Activated CD4-positive, alpha-beta T cell treated with anti-CD3 and anti-CD28 coated beads, Interleukin-2, amount 50 U/mL, for 48 hours (primary cell): ENCODE measurements at places on chromosomes 7 and 10.

- no peak for DNase-seq
Measured at GRCh38 chr10:65430979-65431378, 1494.9 kb upstream of the LRRTM3 start.

- DNase-seq, result peak; percentile 29
Measured at GRCh38 chr7:41002741-41003610, 699.9 kb downstream of the INHBA start.

DNA sequence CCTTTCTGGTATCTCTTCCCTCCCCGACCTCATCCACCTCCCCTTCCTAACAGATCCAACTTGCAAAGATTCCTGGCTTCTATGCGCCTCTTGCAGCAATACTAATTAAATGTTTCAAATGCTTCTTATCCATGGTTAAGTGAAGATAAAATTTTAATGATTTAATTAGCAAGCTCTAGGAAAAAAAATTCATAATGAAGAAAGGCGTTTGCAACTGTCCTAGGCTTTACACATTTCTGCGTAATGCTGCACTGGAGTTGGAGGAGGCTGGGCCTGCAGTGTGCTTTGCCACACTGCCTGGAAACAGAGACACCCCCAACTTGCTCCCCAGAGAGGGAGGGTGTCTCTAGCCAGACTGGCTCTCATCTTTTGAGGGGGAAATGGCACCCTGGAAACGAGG lies 123.9 kb upstream of the CARD11 start:
- no peak for DNase-seq

DNA sequence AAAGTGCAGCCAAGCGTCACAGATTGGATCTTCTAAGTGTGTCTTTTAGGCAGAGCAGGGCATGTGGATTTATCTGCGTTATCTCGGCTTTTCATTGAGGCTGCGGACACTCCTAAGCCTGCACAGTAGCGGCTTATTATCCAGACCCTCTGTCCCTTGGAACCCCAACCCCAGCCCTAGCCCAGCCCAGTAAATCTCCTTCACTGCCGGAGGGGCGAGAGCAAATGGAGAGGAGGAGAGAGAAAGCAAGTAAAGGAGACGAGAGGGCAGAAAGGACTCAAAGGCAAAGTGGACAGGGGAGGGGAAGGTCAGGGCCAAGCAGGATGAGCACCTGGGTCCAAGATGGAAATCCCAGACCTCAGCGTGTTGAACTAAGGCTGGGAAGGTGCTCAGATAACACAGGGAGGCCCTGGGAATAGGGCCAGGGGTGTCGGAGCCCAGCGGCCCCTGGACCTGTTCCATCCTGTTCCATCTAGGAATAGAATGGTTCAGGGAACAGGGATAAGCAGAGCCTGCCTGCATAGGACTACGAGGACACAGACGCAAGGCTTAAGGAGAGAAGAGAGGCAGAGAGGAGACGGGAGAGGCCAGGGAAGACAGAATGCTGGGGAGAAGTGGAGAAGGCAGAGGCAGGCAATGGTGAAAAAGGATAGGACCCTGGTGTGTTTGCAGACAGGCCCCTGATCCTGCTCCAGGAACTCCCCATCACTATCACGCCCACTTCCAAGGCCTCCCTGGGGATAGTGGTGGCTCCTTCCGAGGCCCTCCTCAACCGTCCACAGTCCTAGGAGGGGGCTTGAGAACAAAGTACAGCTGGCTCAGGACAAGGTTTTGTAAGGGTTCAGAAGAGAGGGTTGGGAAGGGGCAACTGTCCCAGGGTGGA lies 99.6 kb downstream of the CHST15 start:
- DNase-seq, result no peak

- no peak for DNase-seq
Measured at GRCh38 chr7:81211204-81211933, 292.5 kb upstream of the SEMA3C start.

GRCh38 chr7:126569402-126569801 lies 683.3 kb downstream of the GRM8 start:
- no peak for DNase-seq

DNA sequence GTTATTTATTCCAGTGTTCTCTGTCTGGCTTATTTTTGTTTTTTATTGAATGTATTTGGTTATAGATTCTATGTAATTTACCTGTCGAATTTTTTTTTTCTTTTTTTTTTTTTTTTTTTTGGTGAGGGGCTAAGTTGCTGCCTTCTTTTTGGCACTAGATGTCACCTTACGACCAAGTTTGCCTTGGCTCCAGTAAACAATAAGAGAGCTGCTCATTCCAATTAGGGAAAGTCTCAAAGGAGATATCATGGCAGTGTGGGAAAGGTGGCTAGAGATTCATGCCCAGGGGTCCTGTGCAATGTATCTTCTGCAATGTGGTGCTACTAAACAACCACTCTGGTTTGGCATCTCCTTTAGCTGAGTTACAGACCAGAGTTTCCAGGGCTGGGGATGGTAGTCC lies 84.0 kb downstream of the PTPN20 start:
- DNase-seq, result no peak

DNA sequence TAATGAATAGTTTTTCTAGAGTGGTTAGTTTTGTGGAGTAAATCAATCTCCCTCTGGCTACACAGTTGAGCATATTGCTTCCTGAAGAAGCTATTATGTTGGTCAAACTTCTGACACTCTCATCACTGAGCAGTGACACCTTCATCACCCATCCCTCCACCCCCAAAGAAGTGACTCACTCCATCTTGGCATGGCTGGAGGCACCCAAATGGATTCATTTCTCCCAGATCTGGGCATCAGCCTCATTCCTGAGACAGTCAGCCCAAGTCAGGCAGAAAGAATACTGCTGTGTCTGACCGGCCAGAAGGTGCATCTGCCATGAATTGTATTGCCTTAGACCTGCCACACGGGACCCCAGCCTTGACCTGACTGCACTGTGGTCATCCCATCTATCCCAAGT lies 117.0 kb upstream of the HABP2 start:
- DNase-seq, result no peak

DNA sequence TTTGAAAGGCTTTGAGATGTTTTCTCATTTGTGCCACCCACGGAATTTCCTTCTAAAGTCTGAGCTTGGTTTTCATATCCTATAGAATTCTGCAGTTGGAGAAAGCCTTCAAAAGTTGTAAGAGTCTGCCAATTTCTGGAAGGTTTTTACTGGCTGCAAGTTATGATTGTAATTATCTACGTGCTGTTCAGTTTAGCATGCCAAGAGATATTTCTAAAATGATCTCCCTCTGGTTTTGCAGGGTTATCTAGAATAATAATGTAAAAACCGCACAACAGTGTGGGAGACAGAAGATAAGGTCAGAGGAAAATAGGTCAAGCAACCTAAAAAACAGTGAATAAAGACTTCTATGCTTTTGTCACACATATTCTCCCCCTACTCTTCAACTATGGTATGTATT lies 69.3 kb downstream of the MTERF1 start:
- DNase-seq, result no peak

GRCh38 chr7:47370461-47371042 lies 211.4 kb downstream of the TNS3 start:
- DNase-seq, result no peak

DNA sequence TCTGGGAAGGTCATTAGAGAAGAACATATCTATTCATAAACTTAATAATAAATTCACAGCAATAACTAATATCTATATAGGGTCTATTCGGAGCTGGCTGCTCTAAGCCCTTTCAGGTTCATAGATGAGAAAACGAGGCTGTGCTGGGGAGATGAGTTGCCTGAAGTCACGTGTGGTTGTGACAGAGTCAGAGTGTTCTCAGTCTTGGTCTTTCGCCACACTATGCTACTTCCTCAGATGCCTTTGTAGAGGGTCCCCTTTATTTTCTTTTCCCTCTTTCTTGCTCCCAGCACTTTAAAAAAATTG lies 43.7 kb upstream of the FAM180A start:
- DNase-seq, result no peak

DNA sequence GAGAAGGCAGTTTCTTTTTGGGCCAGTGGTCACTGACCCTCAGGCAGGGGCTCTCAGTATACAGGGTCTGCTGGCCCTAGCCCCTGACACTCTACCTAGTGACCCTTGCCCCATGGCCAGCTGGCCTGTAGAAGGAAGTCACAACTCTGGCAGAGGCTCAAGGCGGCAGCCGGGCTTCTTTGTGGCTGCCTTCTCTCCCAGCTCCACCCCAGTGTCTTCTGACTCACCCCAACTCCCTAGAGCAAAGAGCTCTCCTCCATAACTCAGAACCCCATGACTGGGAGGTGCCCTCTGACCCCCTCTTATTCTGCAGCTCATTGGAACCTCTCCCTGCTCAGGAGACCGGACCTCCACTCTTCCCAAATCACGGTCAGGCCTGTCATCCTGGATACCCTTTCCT lies 358.2 kb downstream of the FGFR2 start:
- DNase-seq, result no peak

DNA sequence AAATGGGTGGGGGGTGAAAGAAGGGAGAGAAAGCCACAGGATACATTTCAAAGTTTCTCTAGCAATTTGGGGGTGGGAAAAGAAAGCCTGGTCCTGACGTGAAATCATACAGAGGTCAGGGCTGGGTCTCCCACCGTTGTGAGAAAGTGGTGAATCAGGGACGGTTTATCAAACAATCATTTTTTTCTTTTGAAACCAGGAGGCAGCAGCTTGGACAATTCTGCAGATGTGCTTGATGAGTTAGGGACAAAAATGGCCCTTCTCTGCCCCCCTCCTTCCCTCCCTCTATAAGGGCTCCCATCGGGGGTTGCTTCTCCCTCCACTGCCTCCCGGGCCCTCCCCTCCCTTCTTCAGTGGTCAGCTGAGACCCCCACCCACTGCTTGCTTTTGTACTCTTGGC lies 43.6 kb downstream of the FBXW4 start:
- DNase-seq, result no peak

DNA sequence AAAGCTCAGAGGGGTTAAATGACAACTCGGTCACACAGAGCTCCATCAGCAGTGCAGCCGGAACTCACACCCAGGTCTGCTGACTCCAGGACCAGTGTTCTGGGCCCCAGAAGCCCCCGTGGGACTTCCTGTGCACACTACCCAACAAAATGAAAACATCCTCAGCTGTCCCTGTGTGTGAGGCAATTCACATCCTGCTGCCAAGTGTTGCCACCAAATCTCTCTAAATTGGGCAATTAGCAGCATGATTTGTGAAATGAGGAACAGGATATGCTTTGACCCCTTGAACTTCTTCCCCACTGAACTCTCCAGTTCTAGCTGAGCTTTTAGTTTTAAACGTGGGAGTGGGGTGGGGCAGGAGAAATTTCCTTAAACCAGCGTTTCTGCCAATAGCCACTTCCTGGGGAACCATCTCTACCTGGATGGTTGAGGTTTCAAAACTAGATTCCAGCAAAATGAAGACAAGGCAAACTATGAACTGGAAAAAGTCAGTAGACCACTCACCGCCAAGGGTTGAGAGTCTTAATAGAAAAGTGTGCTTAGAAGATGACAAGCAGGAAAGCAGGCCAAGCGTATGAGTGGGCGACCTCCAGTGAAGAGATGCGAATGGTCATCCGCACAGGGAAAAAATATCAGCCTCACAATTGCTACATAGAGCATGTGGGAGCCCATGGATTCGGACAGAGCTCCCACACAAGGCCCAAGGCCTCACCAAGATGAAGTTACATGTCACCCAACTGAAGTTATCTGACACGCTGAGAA lies 51.9 kb upstream of the CHST15 start:
- DNase-seq, result no peak

DNA sequence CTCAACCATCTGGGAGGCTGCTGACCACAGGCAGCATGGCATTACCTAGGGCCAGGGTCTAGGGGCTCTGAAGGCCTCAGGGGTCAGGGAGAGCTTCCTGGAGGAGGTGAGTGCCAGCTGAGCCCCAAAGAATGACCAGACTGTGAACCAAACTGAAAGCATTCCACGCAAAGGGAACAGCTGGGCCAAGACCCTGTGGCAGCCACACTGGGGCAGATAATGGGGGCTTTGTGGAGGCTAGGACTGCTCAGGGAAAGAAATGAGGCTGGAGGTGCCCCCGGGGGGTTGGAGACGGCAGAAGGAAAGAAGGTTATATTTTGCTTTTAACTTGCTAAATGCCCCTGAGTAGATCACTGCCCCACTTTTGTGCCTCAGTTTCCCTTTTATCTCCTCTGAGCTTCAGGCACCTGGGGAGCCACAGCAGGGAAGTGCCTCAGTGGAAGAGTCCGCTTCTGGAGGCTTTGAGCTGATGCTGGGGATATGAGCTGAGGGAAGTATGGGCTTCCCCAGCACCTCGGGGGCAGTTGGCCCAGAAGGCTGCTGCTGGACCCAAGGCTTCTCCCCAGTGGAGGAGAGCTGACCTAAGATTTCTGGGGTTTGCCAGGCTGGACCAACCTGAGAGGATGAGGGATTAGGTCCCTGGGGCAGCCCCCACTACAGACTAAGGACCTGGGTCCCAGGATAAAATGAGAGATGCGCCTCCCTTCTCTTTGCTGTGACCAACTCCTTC lies 57.8 kb downstream of the ZMIZ1 start:
- DNase-seq, result no peak

GRCh38 chr10:75476985-75477384 lies 45.6 kb downstream of the LRMDA start:
- no peak for DNase-seq

DNA sequence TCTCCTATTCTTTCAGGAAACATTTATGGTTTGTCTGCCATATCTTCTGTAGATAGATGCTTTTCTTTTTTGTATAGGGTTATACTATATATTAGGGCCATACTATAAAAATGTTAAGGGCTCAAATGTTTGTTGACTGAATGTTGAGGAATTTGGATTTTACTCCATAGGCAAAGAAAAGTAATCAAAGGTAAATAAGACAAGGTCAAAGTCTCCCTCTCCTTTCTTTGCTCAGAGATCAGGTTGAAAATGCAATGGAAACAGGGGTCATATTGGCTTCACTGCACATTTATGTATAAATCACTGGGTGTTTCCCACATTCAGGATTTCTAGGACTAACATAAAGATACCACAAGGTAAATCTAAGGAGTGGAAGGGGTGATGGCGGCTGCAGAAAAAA lies 291.4 kb upstream of the FZD8 start:
- no peak for DNase-seq

GRCh38 chr10:100742936-100743335 lies 2.4 kb upstream of the PAX2 start:
- DNase-seq, result no peak

DNA sequence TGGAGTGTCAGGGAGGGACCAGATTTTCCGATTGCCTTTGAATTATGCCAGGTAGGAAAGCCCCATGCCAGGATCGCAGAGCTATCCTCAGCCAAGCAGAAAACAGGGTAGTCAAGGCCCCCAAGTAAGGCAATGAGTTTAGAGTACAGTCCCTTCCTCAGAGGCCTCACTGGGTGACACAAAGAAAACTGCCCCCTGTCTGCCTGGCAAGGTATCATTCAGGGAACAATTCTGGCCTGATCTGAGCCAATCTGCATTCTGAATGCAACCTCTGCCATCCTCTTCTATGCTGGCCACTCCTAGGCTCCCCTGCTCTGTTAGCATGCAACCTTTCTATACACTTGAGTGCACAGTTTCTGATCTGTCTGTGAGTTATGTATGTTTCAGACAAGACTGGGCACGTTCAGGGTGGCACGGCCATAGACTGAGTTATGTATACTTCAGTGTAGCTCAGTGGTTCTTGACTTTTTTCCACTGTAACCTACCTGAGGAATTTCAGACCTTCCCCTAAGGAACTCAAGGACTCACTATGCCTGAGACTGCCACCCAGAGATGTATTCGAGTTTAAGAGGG lies 336.8 kb downstream of the PLXNA4 start:
- no peak for DNase-seq
